ENCODE measurements at places on chromosomes 4 and X.

DNA sequence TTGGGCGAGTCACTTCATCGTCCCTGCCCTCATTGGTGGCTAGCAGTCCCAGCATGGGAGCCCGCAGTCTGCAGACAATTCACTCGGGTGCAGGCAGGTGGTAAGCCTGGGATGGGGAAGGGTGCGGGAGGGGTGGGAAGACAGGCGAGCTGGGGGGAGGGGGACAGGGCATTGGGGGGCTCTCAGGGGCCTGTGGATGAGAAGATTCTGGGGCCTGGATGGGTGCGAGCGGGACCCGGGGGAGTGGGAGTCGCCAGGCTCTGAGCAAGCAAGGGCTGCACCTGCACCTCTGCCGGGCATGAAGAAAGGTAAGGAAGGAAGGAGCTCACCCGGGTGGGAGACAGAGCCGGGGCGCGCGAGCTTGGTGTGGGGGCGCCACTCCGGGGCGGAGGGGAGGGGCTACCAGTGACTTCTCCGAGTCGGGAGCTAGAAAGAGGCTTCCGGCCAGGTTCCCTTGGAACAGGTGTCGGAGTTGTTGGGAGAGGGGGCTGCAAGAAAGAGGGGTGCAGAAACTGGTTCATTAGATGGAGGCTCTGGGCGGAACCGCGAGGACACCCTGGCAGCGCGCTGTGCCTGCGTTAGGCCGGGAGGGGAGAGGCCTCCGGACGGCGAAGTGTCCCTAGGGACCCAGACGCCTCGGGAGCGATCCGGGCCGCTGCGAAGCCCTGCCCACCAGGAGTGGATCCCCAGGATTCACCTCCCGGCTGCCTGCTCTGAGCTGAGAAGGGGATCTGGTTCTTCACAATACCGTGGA lies 103.4 kb upstream of the PDLIM3 start:
- DNase-seq, result no peak

- no peak for DNase-seq
Observed at GRCh38 chr4:147833254-147833653, 101.4 kb downstream of the ARHGAP10 start.

- no peak for DNase-seq
Observed at GRCh38 chr4:148369919-148370318, 72.3 kb downstream of the NR3C2 start.

GRCh38 chrX:40299641-40300046 lies 201.9 kb upstream of the BCOR start:
- peak; percentile 39 for DNase-seq

- DNase-seq, result no peak
Observed at GRCh38 chr4:184457535-184458249, 16.7 kb downstream of the IRF2 start.

DNA sequence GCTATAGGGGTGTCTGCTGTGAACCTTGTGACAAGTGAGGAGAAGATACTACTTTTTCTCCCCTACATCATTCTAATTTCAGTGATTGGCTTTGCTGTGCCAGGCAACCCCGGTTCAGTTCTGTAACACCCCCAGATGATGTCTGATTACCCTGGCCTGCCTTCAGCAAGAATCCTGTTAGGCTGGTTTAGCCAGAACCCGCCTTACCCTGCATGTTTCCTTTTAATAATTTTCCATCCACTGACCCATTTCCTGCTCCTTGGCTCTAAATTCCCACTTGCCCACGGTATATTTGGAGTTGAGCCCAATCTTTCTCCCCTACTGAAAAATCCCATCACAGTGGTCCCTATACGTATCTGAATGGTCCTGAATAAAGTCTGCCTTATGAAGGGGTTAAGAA lies 46.5 kb upstream of the HPSE start:
- no peak for DNase-seq

DNA sequence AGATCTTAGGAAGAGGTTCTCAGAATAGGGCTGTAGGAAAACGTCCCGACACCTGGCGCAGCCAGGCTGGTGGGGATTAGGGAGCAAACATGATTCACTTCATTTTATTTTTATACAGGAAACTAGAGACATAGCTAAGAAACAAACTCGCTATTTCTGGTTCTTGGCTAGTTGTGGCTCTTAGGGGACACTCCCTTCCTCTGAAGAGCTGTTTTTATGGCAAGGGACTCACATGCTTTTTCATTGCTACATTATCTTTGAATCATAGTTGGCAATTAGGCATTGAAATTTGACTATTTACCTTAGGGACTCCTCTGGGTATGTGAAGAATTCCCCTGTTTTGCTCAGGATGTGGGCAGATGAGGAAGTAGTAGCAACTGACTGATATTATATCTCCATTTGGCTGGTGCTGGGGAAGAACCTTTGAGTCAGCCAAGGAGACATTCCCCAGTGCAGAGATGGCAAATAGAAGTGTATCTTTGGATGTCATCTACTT lies 174.5 kb downstream of the SMIM20 start:
- peak; percentile 57 for DNase-seq

- no peak for DNase-seq
Observed at GRCh38 chr4:91127192-91127591, 1000.0 kb downstream of the CCSER1 start.

DNA sequence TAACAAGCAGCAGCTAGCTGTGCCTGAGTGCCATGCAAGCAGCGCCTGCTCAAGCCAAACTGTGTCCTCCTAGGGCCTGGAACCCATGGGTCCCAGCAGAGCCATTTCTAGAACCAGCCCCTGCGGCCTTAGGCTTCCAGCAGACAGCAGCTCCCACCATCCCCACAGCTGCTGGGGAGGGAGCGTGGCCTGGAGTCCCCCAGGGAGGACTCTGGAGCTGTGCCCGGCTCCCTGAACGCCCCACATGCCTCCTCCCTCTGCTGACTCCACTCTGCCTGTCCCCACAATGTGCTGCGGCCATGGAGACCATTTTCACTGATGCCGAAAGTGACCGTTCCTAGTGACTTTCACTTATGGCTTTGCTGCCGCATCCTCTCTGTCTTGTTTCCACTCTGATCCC lies 45.9 kb downstream of the GAK start:
- no peak for DNase-seq
